ENCODE measurements at places on chromosomes 5 and 9. TPM values are rescaled to one million over a fixed set of nuclear protein-coding genes. Genes with fewer than 3 reads are reported as not detected.

DNA sequence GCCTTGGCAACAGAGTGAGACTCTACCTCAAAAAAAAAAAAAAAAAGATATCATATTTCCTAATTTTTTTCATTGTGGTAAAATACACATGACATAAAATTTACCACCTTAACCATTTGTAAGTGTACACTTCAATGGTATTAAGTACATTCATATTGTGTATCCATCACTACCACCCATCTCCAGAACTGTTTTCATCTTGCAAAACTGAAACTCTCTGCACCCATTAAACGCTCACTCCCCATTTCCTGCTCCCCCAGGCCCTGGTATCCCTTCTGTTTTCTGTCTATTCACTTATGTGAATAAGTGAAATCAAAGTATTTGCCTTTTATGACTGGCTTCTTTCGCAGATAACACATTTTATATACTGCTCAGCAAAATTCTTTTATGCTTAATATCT, 12.8 kb downstream of the LRRC8A start:
- no peak overlapping the region for H3K4me3 ChIP-seq
- peaks cover 40% of the 10 kb centered on the region for H3K36me3 ChIP-seq

DNA sequence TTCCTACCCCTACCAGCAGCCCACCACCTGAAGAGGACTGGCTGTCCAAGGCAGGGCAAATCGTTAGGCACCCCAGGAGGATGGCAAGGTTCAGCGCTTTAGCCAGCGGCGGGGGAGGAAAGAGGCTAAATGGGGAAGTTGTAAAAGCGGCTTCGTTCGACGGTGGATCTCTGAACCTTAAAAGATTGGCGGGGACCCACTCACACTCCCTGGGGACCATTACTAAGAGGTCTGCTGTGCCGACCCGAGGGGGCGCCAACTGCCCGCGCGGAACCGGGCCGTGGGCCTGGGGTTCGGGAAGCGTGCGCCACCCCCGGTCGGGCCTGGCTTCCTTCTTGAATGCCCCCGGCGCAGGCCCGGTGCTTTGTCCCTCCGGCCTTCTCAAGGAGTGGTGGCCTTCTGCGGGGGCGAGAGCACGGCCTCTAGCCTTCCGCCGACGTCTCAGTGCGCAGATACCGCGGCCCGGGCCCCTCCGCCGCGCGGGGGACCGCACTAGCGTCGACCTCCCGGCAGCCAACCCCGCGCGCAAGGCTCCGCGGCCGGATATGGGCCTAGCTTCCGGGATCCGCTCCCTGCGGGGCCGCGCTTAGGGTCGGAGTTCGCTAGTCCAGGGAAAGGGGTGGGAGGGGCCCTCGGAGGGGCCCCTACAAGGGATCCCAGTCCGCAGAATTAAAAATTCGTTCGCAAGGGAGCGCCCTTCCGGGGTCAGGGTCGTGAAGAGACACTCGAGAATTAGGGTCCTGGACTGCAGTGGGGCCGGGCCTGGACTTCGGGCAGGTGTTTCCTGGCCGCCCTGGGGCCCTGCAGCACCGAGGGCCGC, 10.5 kb downstream of the NR2F1-AS1 start:
- H3K36me3 ChIP-seq, result peaks cover 26% of the 10 kb centered on the region

DNA sequence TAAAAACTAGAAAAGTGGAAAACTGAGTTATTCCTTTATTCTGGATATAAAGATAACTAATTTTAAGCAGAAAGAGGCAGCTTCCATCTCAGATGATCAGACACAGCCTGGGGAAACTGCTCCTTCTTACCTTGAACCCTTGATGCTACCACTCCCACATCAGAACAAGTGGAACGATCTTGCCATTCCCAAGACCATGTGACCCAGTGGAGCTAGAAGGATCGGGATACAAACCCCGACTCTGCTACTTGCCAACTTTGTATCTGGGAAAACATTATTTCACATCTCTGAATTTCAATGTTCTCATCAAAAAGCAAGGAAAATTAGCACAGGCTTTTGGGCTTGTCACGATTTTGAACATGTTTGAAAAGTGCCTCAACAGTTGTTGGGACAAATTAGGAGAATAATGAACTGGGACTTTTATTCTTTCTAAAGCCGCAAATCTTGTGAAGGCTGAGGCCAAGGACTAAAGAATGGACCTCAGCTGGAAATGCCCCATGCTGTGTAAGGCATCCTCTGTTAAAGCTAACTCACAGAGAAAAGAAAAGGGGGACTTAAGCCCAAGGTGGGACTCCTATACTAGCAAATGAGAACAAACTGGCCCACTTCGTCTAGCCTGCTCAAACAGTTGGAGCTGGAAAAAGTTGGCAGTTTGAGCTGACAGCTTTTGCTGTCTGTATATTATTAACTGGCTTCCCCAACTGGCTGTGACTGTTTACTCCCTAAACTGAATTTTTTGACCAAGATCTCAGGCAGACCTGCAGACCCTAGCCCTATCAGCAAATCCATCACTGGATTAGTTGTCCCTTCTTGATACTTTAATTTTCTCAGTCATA, 552.3 kb downstream of the EFNA5 start:
- H3K27ac ChIP-seq, result no peak overlapping the region
- H3K36me3 ChIP-seq, result no peaks in the 10 kb centered on the region
- H3K27me3 ChIP-seq, result no peaks in the 10 kb centered on the region
- no peaks in the 10 kb centered on the region for H3K4me1 ChIP-seq
- no peak for DNase-seq

DNA sequence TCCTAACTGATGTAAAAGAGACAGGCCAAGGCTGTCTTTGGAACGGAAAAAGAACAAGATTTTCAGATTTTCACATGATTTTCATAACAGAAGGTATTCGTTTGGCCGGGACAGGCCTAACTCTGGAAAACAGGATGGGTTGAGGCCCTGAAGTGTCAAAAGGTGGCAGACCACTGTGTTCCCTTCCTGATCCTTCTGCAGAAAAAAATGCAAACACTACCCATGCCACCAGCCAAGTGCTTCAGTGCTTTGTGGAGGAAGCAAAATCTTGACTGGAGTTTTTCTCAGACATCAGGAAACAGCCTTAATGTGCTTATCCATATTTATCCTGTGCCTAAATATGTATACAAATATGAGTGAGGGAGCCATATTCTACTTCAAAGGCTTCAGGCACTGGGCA, 113.5 kb upstream of the IL6ST start:
- H3K4me1 ChIP-seq, result peaks cover 9% of the 10 kb centered on the region
- no peaks in the 10 kb centered on the region for H3K27me3 ChIP-seq
- H3K36me3 ChIP-seq, result no peaks in the 10 kb centered on the region
- no peak overlapping the region for H3K4me3 ChIP-seq
- no peak overlapping the region for H3K27ac ChIP-seq

Gene MLANA
- total RNA-seq, result not detected

Gene TAF1L
- not detected for total RNA-seq

All from IMR-90 (cell line).